ENCODE measurements at places on chromosomes 3 and 15.
A peak's percentile ranks its signal among the peaks of the same experiment; 100 is the strongest.

GRCh38 chr3:124156866-124157712, 165.2 kb upstream of the ROPN1 start:
- no peak for ATAC-seq

DNA sequence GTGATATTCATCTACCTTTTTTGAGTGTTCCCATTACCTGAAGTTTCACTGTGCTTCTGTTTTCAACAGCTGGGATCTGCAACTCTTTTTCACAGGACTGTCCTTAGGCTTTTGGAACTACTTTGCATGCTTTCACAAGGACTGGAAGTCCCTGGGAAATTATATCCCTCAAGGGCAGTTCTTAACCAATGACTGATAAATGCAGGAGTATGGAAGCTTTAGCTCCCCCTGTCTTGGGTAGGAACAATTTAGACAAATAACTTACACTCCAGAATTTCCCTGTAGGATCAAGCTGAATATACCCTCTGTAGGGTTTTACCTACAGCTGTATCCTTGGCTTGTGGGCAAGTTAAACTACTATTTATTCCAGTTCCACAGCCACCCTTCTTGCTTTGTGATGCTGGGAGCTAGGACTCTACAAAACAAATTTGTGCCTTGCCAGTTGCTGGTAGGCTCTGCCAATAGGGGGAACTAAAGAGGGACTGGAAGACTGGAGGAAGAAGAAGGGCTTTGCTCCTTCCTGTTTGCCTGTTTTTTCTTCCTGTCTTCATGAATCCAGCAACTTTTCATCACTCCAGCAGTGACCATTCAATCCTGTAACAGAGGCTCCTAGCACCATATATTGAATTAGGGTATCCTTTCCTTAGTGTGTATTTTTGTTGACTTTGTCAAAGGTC, 6.8 kb upstream of the ZNF280D start:
- ATAC-seq, result no peak

DNA sequence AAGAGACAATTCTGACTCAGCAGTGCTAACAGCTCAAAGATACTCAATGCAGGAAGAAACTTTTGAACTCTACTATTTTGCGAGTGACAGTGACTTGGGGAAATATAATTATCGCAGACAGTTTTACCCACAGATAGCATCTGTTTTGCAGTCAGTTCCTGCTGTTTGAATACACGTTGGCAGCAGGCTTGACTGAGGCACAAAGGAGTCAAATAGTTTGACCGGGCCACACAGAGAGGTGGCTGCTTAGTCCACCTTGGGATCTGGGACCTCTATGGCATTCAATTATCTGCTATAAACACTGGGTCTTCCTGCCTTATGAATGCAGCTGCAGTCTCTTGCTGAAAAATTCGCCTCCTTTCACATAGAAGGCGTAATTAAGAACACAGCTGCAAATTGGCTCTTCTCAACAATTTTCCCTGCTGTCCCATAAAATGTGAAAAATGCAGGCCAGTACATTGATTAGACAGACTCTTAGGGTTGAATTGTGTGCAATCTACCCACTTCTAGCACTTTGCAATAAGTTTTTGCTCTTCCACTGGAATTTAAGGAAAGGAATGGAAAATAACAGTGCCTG, 56.5 kb downstream of the OTOL1 start:
- no peak for ATAC-seq

GRCh38 chr3:40267937-40268724, 41.4 kb upstream of the EIF1B start:
- ATAC-seq, result peak; percentile 64

DNA sequence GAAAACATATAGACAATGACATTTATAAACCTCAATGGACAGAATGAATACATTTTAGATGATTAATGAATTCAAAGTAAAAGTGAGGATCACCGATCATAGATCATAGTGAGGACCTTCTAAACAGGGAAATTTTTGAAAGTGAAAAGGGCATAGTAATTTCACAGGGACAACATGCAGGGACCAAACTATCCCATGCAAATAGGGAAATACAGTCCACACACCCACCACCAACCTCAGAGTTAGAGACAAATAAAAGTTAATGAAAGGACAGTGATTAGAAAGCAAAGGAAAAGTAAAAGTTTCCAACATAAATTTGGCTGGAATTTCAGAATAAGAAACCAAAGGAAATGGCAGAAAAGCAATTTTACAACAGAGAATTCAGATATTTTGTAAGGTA, 15.4 kb upstream of the CHRNA7 start:
- no peak for ATAC-seq

DNA sequence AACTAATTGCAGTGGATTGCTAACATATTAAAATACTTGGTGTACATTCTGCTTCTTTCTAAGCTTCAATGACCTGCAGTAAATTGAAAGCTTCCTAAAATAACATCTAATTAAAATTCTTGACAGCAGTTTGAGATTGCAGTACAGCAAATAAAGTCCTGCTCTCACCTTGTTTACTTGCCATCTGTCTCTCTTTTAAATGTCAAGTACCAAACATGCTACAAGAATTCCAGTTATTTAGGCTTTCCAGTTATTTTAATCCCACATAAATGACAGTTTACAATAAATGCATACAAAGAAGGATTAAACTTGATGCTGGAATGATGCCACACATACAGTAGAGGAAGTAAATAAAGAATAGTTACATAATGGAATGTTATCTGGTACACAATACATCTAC, 33.2 kb downstream of the CBLB start:
- no peak for ATAC-seq

DNA sequence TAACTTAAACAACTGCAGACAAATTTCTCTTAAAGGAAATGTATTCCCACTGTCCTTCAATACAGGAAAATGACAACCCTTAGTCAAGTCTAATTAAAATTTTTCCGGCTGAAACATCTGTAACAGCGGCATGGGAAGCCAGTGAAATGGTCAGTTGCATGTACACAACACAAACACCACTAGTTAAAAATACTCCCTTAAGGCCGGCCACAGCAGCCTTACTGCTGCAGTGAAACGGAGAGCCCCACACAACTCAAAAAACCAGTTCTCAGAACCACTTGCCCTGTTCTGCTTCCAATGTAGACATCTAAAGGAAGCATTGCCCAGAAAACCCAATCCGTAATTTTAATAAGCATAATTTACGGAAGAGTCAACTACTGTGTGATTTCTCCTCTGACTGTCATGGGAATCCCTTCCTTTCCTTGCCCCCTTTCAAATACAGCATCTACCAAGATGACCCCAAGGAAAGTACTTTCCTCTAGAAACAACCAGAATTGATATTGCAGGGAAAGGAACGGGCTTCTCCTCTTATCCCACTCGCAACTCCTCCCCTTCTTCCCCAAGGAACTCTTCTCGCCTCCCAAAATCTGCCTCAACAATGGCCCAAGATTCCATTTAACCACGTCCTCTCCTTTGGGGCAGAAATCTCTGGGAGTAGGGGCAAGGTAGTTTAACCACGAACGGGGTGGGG, 1.6 kb downstream of the FBN1 start:
- ATAC-seq, result no peak

DNA sequence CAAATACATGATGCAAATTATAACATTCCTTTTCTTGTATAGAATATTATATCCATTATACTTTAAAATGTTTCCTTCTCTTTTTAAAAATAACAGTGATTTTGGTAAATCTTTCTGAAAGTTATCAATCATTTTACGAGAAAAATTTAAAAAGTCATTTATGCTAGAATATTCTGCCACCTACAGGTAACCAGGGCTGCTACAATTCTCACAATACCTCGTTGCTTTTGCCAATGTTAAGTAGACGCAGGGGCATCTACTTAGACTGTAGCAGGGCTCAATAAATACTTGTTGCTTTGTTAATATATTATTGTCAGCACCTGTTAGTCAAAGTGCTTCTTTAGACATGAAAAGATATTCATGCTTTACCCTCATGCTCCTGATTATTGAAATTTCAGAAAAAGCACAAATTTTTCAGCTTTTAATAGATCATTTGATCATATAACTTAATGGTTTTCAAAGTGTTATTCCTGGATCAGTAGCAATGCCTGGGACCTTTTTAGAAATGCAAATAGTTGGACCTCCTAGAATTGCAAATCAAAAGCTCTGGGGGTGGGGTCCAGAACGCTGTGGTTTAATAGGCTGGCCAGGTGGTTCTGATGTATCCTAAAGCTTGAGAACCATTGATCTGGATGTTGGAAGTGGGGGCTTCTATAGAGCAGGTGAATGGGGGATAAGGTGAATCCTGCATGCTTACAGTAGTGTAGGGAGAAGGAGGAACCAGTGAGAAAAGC, 223.6 kb upstream of the PDZRN3 start:
- peak; percentile 79 for ATAC-seq

DNA sequence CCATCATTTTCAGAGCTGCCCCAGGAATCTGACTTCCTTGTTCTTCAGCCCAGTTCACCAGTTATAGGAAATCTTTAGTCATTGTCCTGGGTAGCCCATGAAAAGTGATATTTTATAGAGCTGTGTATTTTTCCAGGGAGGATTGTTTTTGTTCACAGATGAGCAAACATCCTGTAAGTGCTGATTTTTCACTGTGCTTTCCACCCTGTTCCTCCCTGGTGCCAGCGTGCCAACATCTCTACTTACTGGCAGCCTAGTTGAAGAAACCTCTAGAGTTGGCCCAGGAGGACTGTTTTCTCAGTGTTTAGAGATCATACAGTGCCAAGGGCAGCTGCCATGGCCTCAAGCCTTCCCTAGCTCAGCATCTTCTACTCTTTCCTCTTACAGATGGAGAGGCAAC, 41.3 kb downstream of the ST6GAL1 start:
- no peak for ATAC-seq

- peak; percentile 87 for ATAC-seq
Measured at GRCh38 chr3:4986782-4987537, 7.7 kb downstream of the BHLHE40 start.

DNA sequence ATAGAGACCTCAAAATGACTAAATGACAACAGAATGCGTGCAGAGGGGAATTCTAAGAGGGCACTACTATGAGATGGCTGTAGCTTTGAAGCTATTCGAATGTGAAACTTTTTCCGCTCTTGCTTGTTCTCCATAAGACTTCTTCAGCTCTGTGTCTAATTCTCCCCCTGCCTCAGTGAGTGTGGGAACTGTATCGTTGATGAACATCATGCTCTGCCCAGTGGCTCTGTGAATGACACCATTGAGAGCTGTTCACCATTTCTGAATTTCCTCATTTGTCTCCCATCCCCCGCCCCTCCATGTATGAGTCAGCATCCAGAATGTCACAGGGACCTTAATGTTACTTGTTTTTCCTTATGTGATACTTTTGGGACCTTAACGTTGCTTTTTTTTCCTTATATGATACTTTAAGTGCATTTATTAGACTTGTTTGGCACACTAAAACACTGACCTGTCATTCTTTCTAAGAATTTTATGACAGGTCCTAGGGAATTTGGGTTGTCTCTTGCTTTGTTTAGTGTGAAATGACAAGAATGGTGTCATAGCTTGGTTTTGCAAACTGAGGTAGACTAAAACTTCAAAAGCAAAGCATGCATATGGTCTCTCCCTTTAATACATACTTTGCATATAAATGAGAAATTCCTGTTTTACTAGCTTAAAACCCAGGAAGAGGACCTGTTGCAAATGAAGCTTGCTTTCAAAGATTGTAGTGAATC, 99.6 kb downstream of the FNDC3B start:
- ATAC-seq, result no peak

DNA sequence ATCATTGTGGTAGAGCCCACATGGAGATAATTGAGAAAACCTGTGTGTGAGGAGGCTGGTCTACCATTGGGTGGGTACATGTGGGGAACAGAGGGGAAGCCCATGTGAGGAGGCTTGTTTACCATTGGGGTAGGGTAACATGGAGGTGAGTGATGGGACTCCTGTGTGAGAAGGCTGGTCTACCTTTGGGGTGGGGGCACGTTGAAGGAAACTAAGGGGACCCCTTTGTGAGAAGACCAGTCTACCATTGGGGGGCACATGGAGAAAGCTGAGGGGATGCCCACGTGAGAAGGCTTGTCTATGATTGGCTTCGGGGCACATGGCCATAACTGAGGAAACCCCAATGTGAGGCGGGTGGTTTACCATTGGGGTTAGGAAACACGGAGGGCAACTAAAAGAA, 158.5 kb downstream of the FBLN2 start:
- ATAC-seq, result no peak

GRCh38 chr3:63089007-63089750, 188.9 kb upstream of the SYNPR start:
- ATAC-seq, result no peak

DNA sequence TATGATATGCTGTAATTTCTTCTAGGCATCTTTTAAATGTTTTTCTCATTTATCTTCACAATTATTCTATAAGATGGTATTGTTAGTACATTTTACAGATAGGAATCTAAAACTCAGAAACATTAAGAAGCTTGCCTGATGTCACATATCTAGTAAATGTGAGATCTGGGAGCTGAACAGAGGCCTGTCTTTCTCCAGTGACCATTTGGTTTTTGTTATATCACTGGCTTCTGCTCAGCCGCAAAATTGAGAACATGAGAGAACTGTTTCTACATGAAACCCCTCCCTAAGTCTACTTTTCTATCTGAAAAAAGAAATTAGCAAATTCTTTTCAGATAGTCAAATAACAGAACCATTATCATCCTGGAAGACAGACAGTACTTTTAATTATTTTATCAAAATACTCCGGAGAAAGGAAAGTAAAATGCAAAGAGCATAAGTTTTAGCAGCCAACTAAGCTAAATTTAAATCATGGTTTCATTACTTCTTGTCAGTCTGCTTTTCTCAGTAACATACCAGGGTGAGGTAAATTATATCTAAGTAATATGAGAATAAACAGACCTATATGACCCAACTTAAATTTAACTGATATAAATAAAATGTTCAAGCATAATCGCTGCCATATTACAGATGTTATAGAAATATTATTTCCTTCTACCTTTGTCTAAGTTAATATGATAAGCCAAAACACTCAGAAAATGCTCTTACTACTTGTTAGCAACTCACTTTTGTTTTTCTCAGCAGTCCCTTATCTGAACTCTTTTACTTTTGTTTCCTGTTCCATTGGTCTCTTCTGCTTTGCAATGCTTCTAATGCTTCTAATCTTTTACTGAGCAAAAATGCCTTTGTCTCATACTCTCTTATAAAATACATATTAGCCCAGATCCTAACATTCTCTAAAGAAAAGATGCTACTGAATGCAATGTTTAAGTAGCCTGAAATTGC, 68.0 kb upstream of the MBNL1 start:
- ATAC-seq, result peak; percentile 62

- no peak for ATAC-seq
Measured at GRCh38 chr15:43483297-43484128, 9.4 kb downstream of the TP53BP1 start.

DNA sequence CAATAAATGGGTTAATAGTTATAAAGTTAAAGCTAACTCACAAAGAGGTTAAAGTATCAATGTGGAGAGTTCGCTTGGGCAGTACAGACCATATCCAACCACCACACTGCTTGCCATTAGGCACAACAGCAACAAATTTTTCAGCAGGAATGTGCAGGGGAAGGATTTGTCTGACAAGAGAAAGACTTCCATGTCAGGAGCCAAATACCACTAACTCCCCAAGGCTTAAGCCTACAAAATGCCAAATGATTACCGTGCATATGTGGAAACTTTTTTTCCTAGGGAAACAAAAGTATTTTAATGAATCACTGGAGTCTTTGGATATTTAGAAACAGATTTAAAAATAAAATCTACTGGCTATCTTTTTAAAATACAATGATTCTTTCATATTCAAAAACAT, 8.1 kb downstream of the VGLL3 start:
- no peak for ATAC-seq

- no peak for ATAC-seq
Measured at GRCh38 chr15:81332326-81332725, 8.4 kb upstream of the STARD5 start.

- no peak for ATAC-seq
Measured at GRCh38 chr15:101054116-101054515, 135.0 kb downstream of the LRRK1 start.

Measured in SK-N-SH treated with all-trans-retinoic acid at 6 μM for 48 hours (cell line).